MM.1S (cell line): ENCODE measurements at places on chromosomes 4 and X.

DNA sequence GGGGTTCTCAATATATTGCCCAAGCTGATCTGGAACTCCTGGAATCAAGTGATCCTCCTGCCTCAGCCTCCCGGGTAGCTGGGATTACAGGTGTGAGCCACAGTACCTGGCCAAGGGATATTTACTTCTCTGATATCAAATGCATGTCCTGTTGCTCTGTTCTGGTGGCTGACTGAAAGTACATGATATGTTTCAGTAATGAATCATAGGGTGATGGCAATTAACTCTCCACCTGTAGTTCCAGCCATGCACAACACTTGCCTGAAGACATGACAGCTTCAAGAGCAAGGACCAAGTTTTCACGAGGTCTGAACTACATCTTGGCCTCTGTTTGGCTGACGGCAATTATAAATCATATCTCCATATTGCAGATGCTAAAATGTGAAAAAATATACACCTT, 9.1 kb downstream of the ZCCHC4 start:
- H3K4me1 ChIP-seq: no peaks in the 10 kb centered on the region
- H3K27me3 ChIP-seq: no peaks in the 10 kb centered on the region
- DNase-seq: no peak
- H3K4me3 ChIP-seq: no peak overlapping the region

DNA sequence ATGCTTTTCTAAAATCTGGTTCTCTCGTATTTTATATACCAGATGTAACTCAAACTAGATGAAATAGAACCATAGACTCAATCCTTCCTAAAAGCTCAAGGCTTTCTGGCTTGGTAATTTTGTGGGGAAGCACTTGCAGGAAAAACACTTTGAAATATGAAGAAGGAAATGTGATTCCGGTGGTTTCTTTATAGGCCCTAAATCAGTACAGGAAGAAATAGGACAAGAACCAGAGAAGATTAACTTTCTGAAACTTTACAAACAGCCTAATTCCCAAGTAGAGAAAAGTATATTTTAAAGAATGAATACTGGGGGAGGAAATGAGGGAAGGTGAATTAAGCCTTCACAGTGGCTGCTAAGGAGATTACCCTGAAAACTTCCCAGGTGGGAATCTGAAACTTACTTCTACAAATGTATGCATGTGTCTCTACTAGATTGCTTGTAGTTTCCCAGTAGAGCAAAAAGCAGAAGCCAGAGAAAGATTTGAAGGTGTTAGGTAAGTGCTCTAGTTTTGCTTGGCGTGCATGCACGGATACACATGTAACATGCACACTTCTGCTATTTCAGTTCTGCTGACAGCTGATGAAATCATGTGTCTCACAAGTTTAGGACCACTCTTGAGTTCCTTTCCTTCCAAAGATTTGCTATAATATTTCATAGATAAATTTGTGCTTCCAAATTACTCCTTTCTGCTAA, 92.1 kb downstream of the AFF1 start:
- no peak overlapping the region for H3K4me3 ChIP-seq
- DNase-seq: no peak
- H3K27ac ChIP-seq: 0 out of 2 replicates have a peak overlapping the region, but pooled peaks have one; percentile 6
- H3K27me3 ChIP-seq: no peaks in the 10 kb centered on the region
- 0 out of 2 replicates have a peak, but pooled peaks cover 9% of the 10 kb centered on the region for H3K4me1 ChIP-seq

DNA sequence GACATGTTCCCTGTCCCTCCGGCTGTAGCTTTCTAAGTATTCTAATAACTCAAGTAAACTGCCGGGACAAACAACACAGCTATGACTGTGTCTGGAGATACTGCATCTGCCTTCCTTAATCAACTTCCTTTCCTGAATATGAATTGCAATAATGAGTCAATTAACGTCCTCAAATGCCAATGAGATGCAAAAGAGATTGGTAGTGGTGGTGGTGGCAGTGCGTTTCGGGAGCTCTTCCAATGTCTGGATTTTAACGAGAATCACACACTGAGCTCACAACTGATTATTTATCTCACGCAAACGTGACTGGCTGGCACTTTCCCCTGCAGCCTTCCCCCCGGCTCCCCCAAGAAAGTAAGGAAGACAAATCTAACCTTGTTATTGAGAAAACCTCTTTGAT, 226.1 kb upstream of the GK2 start:
- no peaks in the 10 kb centered on the region for H3K36me3 ChIP-seq
- no peak for DNase-seq
- H3K27ac ChIP-seq: no peak overlapping the region
- H3K4me3 ChIP-seq: no peak overlapping the region

DNA sequence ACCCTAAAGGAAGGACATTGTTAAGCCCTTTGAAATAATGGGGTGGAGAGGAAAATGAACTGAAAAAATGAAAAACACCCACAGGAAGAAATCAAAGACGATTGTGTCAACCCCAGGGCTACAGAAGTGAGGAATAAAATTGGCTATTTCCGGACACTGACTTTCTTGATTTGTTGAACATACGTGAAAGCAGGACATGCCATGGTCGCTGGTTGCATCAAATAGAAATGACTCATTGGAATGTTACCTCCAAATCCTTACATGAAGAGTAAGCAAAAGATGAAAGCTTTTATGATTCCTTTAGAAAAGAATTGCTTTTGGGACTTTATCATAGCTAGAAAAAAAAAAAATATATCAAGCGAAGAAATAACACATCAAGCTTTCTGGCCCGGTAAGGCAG, 75.3 kb downstream of the DCUN1D4 start:
- no peaks in the 10 kb centered on the region for H3K27me3 ChIP-seq
- no peak overlapping the region for H3K27ac ChIP-seq
- H3K4me3 ChIP-seq: no peak overlapping the region
- no peaks in the 10 kb centered on the region; the same call in 1 of the 2 replicates for H3K36me3 ChIP-seq
- H3K4me1 ChIP-seq: no peaks in the 10 kb centered on the region
- DNase-seq: no peak

DNA sequence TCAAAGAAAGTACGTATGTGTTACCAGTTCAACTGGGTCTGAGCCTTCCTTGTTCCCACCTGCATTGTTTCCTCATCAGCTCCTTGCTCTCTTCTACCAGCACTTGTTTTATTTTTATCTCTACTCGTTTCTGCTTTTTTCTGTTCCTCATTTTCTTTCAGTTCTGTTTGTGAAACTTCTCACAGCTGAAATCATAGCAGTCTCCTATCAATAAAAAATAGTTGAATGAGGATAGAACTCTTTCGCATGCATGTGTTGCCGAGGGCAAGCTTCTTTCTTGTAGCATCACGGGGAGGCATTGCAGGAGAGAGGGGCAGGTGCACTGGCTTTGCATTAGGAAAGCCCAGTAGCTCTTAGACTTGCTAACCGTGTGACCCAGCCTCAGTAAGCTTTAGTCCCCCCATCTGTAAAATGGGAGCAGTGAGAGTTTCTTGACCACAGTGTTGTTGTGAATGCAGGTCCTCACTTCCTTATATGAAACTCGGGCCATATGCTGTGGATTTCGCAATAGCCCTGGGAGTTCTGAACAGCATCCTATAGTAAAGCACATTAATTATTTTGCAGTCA, 24.7 kb downstream of the OFD1 start:
- H3K27ac ChIP-seq: peak overlapping the region; percentile 77; the same call in 1 of the 2 replicates
- H3K27me3 ChIP-seq: no peaks in the 10 kb centered on the region
- DNase-seq: no peak
- H3K4me1 ChIP-seq: peaks cover 17% of the 10 kb centered on the region
- no peaks in the 10 kb centered on the region; the same call in 1 of the 2 replicates for H3K36me3 ChIP-seq

DNA sequence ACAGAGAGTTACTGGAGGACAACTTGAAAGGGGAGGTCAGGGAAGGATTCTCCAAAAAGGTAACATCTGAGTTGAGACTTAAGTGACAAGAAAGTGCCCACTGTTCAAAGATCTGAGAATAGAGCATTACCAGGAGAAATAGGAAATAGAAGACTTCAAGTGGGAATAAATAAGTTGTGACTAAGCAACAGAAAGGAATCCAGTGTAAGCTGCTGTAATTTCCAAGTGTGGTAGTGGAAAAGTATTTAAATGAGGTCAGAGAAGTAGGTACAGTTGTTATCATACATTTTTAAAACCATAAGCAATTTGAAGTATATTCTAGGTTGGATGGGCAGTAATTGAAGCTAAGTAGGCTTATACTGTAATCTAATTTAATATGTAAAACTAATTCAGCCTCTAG, 211.9 kb downstream of the FBXO8 start:
- DNase-seq: no peak
- H3K4me1 ChIP-seq: no peaks in the 10 kb centered on the region
- H3K27me3 ChIP-seq: no peaks in the 10 kb centered on the region
- H3K36me3 ChIP-seq: no peaks in the 10 kb centered on the region

DNA sequence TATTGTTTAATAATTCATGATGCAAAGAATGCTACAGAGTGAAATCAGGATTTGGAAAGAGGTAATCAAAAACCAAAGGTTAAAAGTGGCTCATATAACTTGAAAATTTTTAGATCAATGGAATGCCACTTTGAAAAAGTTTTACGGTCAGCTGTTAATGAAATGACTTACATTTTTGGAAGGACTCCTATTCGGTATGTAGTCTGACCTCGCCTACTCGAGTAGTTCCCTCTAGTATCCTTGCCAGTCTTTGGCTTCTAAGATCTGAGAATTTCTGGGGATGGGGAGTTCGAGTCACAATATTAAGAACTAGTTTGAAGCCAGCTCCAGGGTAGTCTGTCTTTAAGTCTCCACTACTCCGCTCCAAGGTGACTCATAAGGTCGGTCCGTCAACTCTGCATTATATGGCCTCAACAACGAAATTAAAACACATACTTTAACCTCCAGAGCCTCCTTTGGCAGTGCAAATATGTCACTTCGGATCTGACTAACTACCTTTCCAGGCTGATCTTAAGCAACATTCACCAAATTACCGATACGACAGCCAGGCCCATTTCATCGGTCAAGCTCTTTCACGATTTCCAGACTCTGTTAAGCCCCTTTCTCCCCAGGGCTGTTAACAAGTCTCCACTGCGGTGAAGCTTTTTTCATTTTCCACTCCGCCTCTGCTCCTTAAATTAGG, 733 bp upstream of the NAA15 start:
- H3K4me1 ChIP-seq: peaks cover 29% of the 10 kb centered on the region
- no peaks in the 10 kb centered on the region for H3K36me3 ChIP-seq
- peak overlapping the region; percentile 82 for H3K27ac ChIP-seq

- no peak overlapping the region for H3K4me3 ChIP-seq
- no peak for DNase-seq
- H3K36me3 ChIP-seq: no peaks in the 10 kb centered on the region
- no peaks in the 10 kb centered on the region for H3K4me1 ChIP-seq
- no peaks in the 10 kb centered on the region for H3K27me3 ChIP-seq
These were observed 57.8 kb downstream of the ADGRA3 start for GRCh38 chr4:22458098-22458497.

DNA sequence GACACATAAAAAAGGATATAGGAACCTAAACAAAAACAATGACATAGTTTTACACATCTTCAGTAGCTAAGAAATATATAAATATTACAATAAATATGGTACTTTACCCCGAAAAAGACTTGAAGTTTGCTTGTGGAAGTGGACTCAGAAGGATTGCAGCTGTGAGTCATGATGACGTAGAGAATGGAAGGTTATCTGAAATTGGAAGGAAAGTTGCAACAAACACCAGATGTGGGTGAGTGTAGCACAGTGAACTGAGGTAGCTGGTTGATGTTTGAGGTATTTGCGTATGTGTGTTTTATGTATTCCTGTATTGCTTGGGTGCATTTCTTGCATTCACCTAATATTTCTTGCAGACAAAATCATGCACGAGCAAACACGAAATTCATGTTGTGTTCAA, 113.0 kb downstream of the ARX start:
- no peak overlapping the region for H3K4me3 ChIP-seq
- no peaks in the 10 kb centered on the region for H3K27me3 ChIP-seq
- H3K27ac ChIP-seq: no peak overlapping the region

DNA sequence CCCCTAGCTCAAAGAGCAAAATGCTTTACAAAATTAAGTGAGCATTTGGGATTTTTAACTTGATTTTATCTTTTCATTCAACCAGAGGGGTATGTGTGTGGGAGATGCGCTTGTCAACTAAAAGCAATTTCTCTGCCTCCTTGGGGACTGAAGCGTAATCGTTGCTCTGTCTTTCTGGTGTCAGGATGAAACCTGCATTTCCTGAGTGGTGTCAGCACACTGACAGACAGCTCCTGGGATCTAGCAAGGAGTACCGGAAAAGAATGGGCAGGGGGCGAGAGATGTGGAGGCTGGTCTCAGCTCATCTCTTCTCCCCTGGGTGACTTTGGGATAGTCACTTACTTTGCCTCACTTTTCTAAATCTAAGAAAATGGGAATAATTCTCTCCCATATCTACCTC, 5.1 kb upstream of the ARHGAP36 start:
- no peak overlapping the region for H3K27ac ChIP-seq
- H3K27me3 ChIP-seq: no peaks in the 10 kb centered on the region
- H3K4me1 ChIP-seq: no peaks in the 10 kb centered on the region
- no peak for DNase-seq
- no peak overlapping the region for H3K4me3 ChIP-seq
- H3K36me3 ChIP-seq: no peaks in the 10 kb centered on the region

DNA sequence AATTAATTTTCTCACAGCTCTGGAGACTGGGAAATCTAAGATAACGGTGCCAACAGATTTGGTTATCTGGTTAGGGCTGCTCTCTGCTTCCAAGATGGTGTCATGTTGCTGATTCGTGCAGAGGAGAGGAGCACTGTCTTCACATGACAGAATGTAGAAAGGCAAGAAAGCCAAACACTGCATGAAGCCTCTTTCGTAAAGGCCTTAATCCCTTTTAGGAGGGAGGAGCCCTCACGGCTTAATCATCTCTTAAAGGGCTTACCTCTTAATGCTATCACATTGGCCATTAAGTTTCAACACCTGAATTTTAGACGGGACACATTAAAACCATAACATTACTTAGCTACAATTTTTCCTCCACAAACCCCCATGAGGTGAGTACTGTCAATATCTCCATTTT, 174.1 kb downstream of the COX18 start:
- H3K4me1 ChIP-seq: no peaks in the 10 kb centered on the region
- DNase-seq: no peak

GRCh38 chrX:138669693-138670092, 41.8 kb downstream of the FGF13 start:
- no peak for DNase-seq
- no peak overlapping the region for H3K4me3 ChIP-seq
- no peak overlapping the region for H3K27ac ChIP-seq
- H3K27me3 ChIP-seq: no peaks in the 10 kb centered on the region
- no peaks in the 10 kb centered on the region for H3K4me1 ChIP-seq
- H3K36me3 ChIP-seq: no peaks in the 10 kb centered on the region

GRCh38 chr4:185213877-185214276, 4.5 kb downstream of the SNX25 start:
- H3K27ac ChIP-seq: no peak overlapping the region
- no peaks in the 10 kb centered on the region for H3K27me3 ChIP-seq
- H3K4me3 ChIP-seq: no peak overlapping the region
- H3K36me3 ChIP-seq: no peaks in the 10 kb centered on the region
- DNase-seq: no peak

GRCh38 chr4:109554971-109555370, 5.1 kb upstream of the MCUB start:
- no peaks in the 10 kb centered on the region for H3K36me3 ChIP-seq
- no peak overlapping the region for H3K27ac ChIP-seq
- H3K27me3 ChIP-seq: no peaks in the 10 kb centered on the region

GRCh38 chr4:6380746-6381410, 91.5 kb downstream of the PPP2R2C start:
- peaks cover 98% of the 10 kb centered on the region for H3K27me3 ChIP-seq
- H3K27ac ChIP-seq: no peak overlapping the region
- H3K36me3 ChIP-seq: no peaks in the 10 kb centered on the region

GRCh38 chrX:150508451-150509367, 59.7 kb upstream of the MTM1 start:
- no peaks in the 10 kb centered on the region for H3K27me3 ChIP-seq
- DNase-seq: no peak
- no peak overlapping the region for H3K4me3 ChIP-seq

GRCh38 chrX:49155243-49155899, 7.2 kb upstream of the MAGIX start:
- H3K27me3 ChIP-seq: no peaks in the 10 kb centered on the region
- no peaks in the 10 kb centered on the region for H3K4me1 ChIP-seq
- no peaks in the 10 kb centered on the region for H3K36me3 ChIP-seq
- peak overlapping the region; percentile 75 for H3K4me3 ChIP-seq
